ENCODE measurements at places on chromosomes 11 and 22. TPM values are rescaled to one million over a fixed set of nuclear protein-coding genes. Genes with fewer than 3 reads are reported as not detected.
A peak's percentile ranks its signal among the peaks of the same experiment; 100 is the strongest.

- DNase-seq, result no peak
- no peaks in the 10 kb centered on the region for H3K36me3 ChIP-seq
- H3K4me3 ChIP-seq, result no peak overlapping the region
- no peak overlapping the region for H3K27ac ChIP-seq
Observed at GRCh38 chr11:126370016-126370415, 14.5 kb downstream of the ST3GAL4 start.

GRCh38 chr11:59259867-59260475 lies 47.2 kb upstream of the MPEG1 start:
- no peaks in the 10 kb centered on the region for H3K27me3 ChIP-seq
- no peaks in the 10 kb centered on the region for H3K36me3 ChIP-seq
- H3K4me3 ChIP-seq, result no peak overlapping the region
- no peaks in the 10 kb centered on the region for H3K4me1 ChIP-seq
- no peak for DNase-seq

SLC17A6 gene
- not detected for total RNA-seq

- no peaks in the 10 kb centered on the region for H3K4me1 ChIP-seq
- H3K27ac ChIP-seq, result no peak overlapping the region
- no peaks in the 10 kb centered on the region for H3K36me3 ChIP-seq
- DNase-seq, result no peak
- H3K4me3 ChIP-seq, result no peak overlapping the region
Observed at GRCh38 chr22:48072777-48073176, 1310.3 kb downstream of the TBC1D22A start.

- no peak overlapping the region for H3K27ac ChIP-seq
- no peak for DNase-seq
- no peaks in the 10 kb centered on the region for H3K27me3 ChIP-seq
- H3K4me3 ChIP-seq, result no peak overlapping the region
Observed at GRCh38 chr11:68145120-68145866, 24.1 kb upstream of the CHKA start.

GRCh38 chr22:22380098-22381030 lies 128.2 kb downstream of the ZNF280B start:
- no peaks in the 10 kb centered on the region for H3K4me1 ChIP-seq
- no peak for DNase-seq
- no peaks in the 10 kb centered on the region for H3K36me3 ChIP-seq
- no peak overlapping the region for H3K4me3 ChIP-seq
- H3K27me3 ChIP-seq, result peaks cover 36% of the 10 kb centered on the region

GRCh38 chr11:102287964-102288724 lies 29.1 kb upstream of the BIRC3 start:
- H3K4me3 ChIP-seq, result peak overlapping the region; percentile 38
- peak; percentile 33 for DNase-seq
- no peak overlapping the region for H3K27ac ChIP-seq
- H3K36me3 ChIP-seq, result no peaks in the 10 kb centered on the region
- peaks cover 25% of the 10 kb centered on the region for H3K4me1 ChIP-seq

FAT3 gene
- not detected for total RNA-seq

JRKL gene
- total RNA-seq, result 15.4 TPM

MMP8 gene
- total RNA-seq, result not detected
